ENCODE measurements at places on chromosomes 5 and 9.

- DNase-seq = no peak
Observed at GRCh38 chr5:31635446-31635845, 3.5 kb upstream of the PDZD2 start.

GRCh38 chr5:1095990-1096363, 15.9 kb downstream of the SLC12A7 start:
- no peak for DNase-seq

DNA sequence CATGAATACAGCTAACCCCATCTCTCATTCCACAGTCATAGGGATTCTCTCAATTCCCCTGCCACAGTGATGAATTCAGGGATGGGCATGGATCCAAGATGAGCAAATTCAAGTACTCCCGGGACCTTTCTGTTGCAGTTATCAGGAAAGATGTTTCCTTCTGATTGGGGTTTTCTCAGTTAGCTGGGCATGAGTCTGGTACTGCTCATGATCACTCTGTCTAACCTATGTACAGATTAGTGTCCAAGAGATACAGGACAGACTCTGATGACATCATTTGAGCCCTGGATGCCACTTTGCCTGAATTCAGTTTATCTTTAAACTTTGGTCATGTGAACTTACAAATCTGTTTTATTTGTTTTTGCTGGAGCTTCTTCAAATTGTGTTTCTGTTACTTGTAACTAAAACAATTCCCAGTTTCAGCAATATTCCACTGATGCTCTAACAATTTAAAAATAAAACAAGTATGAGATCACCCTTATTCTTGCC, 257.7 kb upstream of the KLF9 start:
- no peak for DNase-seq

- DNase-seq = no peak
Observed at GRCh38 chr5:6535594-6535993, 86.9 kb downstream of the UBE2QL1 start.

DNA sequence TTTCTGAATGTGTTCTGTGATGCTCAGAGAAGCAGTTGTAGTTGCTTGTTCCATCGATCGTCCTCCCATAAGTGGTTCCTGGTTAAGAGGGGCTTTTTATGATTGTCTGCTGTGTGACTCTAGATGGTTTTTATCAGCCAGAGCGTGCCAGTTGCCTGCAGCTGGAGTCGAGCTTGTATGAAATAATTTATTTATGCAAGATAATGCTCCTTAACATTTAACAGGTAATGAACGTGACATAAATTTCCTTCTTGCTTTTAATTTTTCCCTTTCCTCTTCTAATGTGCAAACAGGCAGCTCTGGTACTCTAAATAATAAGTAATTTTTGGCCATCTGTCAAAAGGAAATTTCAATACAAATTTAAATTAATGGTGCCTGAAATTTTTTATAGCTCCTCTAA, 84.4 kb downstream of the TLE4 start:
- no peak for DNase-seq

DNA sequence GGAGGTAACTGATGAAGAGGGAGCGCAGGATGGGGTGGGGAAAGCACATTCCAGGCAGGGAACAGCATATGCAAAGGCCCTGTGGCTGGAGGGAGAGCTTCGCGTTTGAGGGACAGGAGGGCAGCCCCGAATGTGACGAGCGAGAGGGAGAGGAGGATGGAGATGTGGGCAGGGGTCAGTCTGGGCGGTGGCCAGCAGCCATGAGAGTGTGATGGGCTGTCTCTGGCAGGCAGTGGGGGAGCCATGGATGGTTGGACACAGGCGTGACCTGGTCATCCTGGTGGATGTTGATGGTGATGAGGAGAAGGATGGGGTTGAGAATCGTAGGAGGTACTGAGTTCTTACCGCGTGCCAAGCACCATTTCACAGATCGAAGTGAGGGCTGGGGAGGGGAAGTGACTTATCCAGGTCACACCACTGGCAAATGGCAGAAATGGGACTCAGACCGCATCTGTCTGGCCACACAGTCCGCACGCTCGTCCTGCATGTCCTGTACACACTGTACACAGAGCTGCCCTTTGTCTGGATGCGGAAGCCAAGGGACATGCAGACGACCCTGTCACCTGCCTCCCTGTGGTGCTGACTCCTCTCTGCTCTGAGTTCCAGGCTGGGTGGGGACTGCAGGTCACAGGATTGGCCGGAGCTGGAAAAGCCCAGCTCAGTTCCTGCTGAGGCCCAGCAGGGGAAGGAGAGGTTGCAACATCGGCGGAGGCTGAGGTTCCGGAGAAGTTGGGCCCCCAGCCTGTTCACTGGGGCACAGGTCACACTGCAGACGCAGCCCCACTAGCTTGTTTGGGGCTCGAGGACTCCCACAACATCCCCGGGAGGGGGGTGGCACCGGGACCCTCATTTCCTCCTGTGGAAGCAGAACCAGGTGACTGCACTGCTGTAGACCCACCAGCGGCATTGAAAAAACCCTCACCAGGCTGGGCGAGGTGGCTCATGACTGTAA, 165.6 kb upstream of the IER5L start:
- no peak for DNase-seq

- no peak for DNase-seq
Observed at GRCh38 chr5:76600716-76601115, 22.5 kb downstream of the F2RL2 start.

DNA sequence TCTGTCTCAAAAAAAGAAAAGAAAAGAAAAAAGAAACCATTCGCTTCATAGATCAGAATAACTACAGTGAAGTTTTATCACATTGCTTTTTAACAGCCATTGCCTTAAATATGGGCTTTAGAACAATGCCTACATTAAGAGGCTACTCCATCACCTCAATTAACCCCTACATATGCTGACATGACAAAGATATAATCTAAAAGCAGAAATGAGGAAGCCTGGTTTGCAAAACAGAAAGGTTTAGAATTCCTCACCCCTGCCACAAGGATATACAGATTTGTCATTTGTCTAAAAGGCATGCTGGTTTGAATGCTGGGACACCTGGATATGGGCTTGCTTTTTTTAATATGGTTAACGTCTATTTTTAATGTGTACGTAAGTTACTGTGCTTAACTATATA, 1353.0 kb upstream of the C9orf72 start:
- DNase-seq = no peak

GRCh38 chr9:392077-392804, 177.6 kb downstream of the DOCK8 start:
- no peak for DNase-seq

DNA sequence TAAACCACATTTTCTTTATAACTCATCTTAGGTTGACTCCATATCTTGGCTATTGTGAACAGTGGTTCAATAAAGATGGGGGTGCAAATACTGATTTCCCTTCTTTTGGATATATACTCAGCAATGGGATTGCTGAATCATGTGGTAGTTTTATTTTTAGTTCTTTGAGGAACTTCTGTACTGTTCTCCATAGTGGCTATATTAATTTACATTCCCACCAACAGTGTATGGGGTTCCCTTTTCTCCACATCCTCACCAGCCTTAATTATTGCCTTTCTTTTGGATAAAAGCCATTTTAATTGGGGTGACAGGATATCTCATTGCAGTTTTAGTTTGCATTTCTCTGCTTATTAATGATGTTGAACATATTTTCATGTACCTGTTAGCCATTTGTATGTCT, 107.7 kb upstream of the EQTN start:
- no peak for DNase-seq

GRCh38 chr9:128412120-128412790, 8.4 kb upstream of the CERCAM start:
- DNase-seq = peak; percentile 51

Data from GM12891 (cell line).